ENCODE measurements at places on chromosomes 5 and 9. TPM values are rescaled to one million over a fixed set of nuclear protein-coding genes. Genes with fewer than 3 reads are reported as not detected.

SPAAR gene
- 1.8 TPM for total RNA-seq

GRCh38 chr5:73418244-73418691 is 30.3 kb downstream of the FOXD1 start:
- H3K4me3 ChIP-seq: no peak overlapping the region
- no peaks in the 10 kb centered on the region for H3K4me1 ChIP-seq
- DNase-seq: no peak

DNA sequence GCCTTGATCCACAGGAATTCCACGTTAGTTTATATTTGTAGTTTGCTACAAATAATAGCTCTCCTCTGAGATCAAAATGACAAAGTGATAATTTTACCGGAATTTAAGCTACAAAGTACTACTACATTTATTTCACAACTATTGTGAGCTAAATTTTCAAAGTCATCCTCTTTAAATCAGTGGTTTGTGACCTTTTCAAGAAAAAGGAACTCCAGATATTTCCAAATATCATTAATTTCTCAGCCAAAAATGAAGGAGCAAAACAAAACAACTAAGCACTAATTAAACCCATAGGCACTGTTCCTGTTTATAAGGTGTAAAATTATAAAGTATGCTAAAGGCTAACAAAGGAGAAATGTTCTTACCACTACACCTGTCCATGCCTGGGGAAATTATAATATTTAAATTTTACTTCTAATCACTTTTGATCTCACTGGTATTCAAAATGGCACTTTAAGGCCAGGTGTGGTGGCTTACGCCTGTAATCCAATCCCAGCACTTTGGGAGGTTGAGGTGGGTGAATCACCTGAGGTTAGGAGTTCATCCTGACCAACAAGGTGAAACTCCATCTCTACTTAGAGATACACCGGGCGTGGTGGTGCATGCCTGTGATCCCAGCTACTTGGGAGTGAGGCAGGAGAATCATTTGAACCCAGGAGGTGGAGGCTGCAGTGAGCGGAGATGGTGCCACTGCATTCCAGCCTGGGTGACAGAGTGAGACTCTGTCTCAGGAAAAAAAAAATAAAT is 77.5 kb downstream of the CEMIP2 start:
- no peak overlapping the region for H3K4me3 ChIP-seq

GRCh38 chr5:52758014-52758413 is 29.7 kb upstream of the ITGA1 start:
- peak overlapping the region; percentile 44 for H3K27ac ChIP-seq
- H3K4me3 ChIP-seq: no peak overlapping the region
- H3K27me3 ChIP-seq: no peaks in the 10 kb centered on the region
- DNase-seq: no peak
- H3K36me3 ChIP-seq: no peaks in the 10 kb centered on the region

DNA sequence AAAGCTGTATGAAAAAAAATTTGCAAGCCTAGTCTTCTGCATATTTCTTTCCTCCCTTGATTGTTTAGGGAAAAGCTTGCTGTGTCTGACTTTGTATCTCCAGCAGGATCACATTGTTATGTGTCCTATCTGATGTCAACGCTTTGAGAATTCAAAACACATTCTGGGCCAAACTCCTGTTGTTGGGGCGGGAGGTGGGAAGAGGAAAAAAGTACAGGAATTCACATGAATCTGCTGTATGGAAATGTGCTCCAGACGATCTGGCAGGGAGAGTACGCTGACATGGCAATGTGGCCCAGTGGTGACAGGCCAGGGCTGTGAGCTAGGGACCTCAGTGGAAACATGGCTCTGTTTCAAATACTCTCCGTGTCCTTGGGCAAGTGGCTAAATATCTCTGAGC is 87.4 kb upstream of the GNA14 start:
- no peak for DNase-seq
- H3K27ac ChIP-seq: no peak overlapping the region
- no peak overlapping the region for H3K4me3 ChIP-seq
- no peaks in the 10 kb centered on the region for H3K27me3 ChIP-seq

DNA sequence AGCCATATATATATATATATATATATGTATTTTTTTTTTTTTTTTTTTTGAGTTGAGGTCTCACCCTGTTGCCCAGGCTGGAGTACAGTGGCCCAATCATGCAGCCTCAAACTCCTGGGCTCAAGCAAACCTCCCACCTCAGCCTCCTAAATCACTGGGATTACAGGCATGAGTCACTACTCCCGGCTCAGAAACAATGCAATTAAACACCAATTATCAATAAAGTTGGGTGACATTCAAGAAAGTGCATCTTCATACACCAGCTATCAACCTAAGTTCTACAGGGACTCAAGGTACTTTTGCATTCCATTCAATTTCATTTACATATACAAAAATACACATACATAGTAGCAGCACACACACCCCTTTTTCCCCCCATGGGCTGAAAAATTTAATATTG is 7.6 kb downstream of the FAM13B start:
- no peak for DNase-seq
- peaks cover 100% of the 10 kb centered on the region for H3K4me1 ChIP-seq
- H3K36me3 ChIP-seq: no peaks in the 10 kb centered on the region
- H3K4me3 ChIP-seq: no peak overlapping the region

DNA sequence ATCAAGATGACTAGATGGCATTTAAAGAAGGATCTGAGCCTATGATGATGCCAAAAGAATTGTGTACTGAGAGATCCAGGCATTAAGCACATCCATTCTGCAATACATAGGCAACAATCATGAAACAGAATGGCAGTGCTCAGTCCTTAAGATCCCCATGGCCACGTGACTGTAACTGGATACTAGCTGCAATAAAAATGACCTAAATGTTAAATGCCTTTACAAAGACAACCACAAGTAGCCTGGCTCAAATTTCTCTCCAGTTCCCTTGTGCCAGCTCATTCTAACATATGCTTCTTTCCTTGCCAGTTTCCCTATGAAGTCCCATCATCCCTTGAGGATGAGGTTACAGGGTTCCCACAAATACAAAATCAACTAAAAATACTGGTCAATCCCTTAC is 148.3 kb upstream of the GHR start:
- no peaks in the 10 kb centered on the region for H3K36me3 ChIP-seq
- no peak overlapping the region for H3K27ac ChIP-seq
- H3K4me3 ChIP-seq: no peak overlapping the region
- H3K27me3 ChIP-seq: no peaks in the 10 kb centered on the region
- H3K4me1 ChIP-seq: no peaks in the 10 kb centered on the region

DNA sequence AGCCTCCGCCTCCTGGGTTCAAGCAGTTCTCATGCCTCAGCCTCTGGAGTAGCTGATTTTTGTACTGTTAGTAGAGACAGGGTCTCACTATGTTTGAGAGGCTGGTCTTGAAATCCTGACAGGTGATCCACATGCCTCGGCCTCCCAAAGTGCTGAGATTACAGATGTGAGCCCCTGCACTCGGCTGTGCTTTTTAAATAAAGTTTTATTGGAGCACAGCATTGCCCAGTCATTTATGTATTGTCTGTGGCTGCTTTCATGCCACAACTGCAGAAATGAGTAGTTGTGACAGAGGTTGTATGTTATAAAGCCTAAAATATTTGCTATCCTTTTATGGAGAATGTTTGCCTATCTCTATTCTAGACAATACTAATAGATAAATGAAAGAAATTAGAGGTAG is 169.2 kb downstream of the AOPEP start:
- H3K27me3 ChIP-seq: no peaks in the 10 kb centered on the region
- DNase-seq: no peak
- H3K27ac ChIP-seq: no peak overlapping the region
- no peaks in the 10 kb centered on the region for H3K36me3 ChIP-seq

DNA sequence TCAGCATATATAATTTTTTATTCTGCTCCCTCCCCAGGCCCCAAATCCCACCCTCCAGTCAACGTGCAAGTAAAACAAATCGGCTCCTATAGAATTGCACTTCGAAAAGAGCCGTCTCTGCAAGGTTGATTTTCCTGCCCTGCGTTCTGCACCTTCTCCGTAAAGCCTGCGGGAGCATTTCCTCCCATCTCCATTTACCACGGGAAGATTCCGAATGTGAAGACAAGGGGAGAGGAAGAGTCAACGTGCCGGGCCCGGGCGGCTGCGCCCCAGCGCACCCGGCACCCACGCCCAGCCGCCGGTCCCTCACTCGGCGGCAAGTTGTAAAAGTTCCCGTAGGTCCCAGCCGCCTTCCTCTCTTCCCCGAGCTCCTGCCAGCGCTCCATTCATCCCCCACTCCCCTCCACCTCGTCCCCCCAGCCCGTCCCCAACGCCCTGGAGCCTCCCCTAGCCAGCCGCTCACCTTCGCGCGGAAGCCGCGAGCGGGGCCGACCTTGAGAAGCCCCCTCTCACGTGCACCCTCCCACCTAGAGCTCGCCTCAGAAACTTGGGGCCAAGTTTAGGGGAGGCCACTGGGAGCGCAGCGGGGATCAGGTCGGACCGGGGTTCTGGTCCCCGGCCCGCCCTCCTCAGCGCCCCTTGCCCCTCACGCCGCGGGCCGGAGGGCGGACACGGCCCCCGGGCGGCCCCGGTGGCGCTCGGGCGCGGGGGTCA is 431 bp downstream of the BNC2 start:
- no peak overlapping the region for H3K27ac ChIP-seq
- DNase-seq: no peak
- peak overlapping the region; percentile 49 for H3K4me3 ChIP-seq
- no peaks in the 10 kb centered on the region for H3K27me3 ChIP-seq
